ENCODE measurements at places on chromosomes 2 and 18.
A peak's percentile ranks its signal among the peaks of the same experiment; 100 is the strongest.

DNA sequence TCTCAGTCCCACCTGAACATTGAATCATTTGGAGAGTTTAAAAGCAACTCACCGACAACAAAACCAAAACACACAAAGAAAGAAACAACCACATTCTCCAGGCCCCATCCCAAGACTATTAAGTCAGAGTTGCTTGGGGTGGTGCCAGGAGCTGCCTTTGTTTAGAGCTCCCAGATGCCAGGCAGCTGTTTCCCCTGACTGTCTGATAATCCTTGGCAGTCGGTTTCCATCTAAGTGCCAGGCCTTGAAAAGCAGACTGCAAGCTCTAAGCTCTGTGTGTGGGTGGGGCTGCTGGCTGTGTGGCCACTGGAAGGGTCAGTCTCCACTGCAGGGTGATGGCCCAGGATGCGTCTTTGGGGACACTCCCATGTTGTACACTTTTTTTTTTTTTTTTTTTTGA is 255.3 kb upstream of the AGAP1 start:
- DNase-seq = peak; percentile 89

DNA sequence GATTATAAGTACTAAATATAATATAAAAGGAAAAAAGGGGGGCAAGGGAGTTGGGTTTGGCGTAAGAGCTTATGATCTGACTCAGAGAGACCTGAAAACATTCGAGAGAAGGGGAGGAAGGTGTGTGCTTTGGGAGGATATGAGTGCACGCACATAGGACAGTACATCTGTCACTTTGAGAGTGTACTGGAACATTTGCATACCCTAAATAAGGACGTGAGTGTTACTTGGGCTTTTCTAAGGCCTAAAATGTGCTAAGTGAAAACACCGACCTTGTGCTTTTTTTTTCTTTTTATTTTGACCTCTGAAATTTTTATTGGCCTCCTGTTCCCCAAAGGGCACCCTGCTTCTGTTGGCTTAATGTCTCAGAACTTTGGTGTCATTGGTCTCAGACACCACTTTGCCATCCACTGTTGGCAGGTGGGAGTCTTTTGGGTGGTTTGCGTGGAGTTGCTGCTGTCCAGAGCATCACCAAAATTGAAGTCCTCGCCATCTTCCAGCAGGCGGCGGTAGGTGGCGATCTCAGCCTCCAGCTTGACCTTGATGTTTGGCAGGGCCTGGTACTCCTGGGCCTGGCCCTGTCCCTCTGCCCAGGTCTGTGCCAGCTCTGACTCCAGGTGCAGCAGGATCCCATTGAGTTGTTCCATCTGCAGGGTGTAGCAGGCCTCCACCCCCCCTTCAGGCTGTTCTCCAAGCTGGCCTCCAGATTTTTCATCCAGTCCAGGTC is 57.7 kb downstream of the CD28 start:
- no peak for DNase-seq

DNA sequence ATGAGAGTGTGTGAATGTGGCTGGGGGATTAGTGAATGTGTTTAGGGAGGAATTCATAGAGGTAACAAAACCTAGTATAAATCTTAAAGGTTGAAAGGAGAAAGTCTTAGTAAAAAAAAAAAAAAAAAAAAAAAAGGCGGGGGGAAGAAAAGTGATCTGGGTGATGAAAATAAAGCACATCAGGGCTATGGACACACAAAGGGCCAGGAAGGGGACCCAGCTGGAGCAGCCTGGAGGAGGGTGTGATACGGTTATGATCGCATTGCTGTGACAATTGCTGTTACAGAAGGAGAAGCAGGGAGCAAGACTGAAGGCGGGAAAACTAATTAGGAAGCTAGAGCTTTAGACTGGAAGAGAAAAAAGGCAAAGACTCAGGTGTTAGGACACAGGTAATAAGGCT is 85.4 kb downstream of the DLGAP1 start:
- DNase-seq = no peak

DNA sequence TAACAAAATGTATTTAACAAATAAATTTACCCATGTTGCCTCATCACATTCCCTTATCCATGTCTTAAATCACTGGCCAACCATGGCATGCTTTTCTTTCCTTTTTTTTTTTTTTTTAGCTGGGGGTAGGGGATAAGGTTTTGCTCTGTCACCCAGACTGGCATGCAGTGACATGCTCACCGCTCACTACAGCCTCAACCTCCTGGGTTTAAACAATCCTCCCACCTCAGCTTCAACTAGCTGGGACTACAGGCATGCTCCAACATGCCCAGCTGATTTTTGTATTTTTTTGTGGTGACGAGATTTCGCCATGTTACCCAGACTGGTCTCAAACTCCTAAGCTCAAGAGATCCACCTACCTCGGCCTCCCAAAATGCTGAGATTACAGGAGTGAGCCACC is 266.4 kb downstream of the THSD7B start:
- no peak for DNase-seq

DNA sequence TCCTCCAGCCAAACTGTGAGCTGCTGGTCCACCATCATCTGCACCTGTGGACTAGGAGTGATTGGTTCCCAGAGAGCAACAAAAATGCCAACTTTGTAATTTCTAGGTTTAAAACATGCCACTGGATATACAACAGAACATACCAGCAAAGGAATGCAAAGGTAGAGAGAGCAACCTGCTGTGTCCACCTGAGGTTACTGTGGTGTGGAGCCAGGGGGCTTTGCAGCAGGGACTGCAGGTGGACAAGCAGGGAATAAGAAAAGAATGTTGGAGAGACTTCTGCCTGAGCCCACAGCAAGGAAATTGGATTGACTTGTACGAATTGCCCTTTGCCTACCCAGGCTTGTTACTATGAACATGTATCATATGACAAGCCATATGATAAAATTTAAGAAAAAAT is 345.2 kb upstream of the SPHKAP start:
- DNase-seq = no peak

- DNase-seq = no peak
Observed at GRCh38 chr2:229060147-229060546, 210.9 kb downstream of the PID1 start.

DNA sequence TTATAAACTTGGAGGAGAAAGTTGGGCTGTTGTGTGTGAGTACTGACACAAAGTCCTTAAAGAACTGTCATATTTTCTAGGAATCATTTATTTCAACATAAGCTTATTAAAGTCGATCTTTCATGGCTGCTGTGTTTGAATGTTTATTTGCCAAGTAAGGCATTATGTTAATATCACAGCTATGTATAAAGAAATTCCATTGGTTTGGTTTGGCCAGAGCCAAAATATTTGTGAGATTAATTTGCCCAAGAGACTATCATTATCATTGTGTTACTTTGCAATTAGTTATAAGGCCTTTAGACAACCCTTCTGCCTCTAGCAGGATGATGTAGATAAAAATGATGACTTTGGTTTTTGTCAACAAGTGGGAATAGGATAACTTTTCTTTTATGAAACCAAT is 240.6 kb upstream of the NT5C1B start:
- DNase-seq = no peak

DNA sequence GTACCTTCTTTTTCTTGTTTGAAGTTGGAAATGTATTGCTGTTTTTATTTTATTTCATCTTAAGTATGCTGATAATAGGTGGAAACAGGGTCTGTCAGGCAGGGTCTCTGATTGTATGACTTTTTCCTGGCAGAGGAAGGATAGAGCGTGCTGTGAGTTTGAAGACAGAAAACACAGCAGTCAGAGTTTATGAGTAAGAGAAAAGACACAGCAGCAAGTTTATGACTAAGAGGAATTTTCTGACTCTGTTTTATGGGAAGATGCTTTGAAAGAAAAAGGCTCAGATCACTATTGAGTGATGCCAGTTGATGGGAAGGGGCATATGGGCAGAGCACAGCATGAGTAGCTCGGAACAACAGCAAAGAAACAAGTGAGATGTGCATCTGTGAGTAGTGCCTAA is 379.1 kb downstream of the MEIS1 start:
- DNase-seq = no peak

- DNase-seq = no peak
Observed at GRCh38 chr2:3962719-3963118, 259.3 kb downstream of the DCDC2C start.

DNA sequence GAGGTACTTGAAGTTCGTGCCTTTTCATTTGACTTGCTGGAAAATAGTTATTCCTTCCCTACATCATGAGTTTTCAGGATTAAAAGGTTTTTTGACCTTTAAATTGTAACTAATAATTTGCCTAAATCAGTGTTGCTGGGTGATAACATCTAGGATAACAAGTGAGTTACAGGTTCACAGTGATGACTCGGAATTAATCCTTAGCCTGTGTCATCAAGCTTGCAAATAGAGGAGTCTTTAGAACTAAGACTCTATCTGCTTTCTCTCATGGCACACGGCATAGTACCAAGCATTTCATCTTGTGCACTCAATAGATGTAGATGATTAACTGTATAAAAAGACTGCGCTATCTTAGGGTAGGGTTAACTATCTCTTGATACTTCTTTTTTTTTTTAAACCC is 79.5 kb downstream of the CAMKMT start:
- no peak for DNase-seq

DNA sequence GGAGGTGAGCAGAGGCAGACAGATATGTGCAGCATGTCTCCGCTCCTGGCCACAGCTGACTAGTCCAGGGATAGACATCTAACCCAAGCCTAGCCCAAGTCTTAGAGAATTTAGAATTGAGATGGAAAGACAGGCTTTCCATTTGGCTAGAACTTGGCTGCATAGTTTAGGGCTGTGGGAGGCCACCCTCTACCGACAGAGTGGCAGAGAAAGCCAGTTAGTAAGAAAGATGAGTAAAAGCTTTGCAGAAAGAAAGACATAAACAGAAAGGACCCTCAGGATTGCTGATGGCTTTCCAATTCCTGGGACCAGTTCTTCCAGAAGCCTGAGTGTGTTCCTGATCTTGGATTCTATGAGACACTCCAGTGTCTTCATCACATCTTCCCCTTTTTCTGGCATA is 62.1 kb downstream of the DYM start:
- DNase-seq = no peak

GRCh38 chr18:44187090-44187489 is 493.6 kb upstream of the SETBP1 start:
- no peak for DNase-seq

GRCh38 chr2:128347171-128347558 is 28.5 kb upstream of the HS6ST1 start:
- no peak for DNase-seq
